Activated CD4-positive, alpha-beta T cell treated with anti-CD3 and anti-CD28 coated beads for 24 hours (primary cell): ENCODE measurements at places on chromosomes 4 and X.

DNA sequence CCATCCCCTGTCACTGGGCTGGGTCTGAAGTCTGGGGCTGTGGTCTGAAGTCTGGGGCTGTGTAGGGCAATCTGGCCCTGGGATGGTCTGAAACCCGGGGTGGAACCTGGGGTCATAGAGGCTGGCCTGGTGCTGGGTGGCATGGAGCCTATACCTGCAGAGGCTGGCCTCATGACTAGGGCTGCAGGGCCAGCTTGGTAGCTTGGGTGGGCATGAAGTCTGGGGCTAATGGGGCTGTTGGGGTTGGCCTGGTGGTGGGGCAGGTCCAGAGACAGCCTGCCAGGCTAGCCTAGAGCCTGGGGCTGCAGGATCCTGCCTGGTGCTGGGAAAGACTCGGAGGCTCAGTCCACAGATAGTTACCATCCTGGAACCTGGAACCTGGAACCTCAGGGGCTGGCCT, 37.0 kb downstream of the GALNT7 start:
- DNase-seq = no peak

GRCh38 chr4:44720371-44720770, 6.0 kb downstream of the GNPDA2 start:
- DNase-seq = no peak

GRCh38 chr4:77093401-77093800, 17.6 kb upstream of the CCNI start:
- DNase-seq = no peak

- DNase-seq = no peak
These were observed 651 bp downstream of the TSPAN6 start for GRCh38 chrX:100635989-100636320.

- DNase-seq = no peak
These were observed 150.9 kb downstream of the SLC10A7 start for GRCh38 chr4:146370841-146371240.

- no peak for DNase-seq
These were observed 78.3 kb downstream of the CRLF2 start for GRCh38 chrX:1134156-1134555.

DNA sequence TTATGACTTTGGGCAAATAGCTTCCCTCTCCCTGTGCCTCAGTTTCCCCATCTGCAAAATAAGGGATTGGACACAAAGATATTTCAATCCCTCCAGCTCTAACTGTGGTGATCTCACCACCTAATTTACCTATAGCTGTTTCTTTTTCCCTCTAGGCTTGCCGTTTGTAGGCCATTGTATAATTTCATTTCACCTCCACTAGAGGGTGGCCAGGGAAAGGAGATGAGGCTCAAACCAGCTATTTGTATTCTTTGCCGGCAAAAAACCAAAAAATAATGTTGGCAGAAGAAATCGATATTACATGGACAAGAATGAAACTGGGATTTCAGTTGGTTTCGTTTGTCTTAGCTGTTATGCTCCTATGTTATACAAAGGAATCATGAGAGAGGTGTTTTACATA, 36.1 kb upstream of the DOCK11 start:
- no peak for DNase-seq

GRCh38 chr4:72997409-72997808, 72.1 kb downstream of the COX18 start:
- no peak for DNase-seq

DNA sequence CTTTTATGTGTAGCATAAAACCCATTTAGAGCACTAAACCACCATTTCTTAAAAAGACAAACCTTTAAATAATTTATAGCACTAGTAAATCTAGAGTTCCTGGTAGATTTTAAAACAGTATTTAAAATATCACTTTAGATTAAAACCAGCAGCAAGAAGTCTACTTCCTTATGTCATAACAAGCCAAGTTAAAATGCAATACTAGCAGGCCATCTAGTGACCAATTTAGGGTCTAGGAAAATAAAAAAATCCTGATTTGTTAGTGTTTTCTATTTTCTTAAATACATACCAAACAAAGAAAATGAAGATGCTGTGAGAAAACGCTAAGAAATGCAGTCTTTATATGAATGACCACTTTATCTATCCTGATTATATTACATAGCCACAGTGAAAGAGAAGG, 53.9 kb downstream of the PAPSS1 start:
- no peak for DNase-seq

DNA sequence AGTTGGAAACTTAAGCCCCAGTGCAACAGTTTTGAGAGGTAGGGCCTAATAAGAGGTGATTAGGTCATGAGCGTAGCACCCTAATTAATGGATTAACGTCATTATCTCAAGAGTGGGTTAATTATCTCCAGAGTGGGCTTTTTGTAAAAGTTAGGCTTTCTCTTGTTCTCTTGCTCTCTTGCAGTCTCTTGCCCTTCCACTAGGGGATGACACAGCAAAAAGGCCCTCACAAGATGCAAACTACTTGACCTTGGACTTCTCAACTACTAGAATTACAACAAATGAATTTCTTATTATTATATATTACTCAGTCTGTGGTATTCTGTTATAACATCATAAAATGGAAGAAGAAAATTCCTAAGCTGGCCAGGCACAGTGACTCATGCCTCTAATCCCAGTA, 22.1 kb upstream of the NDST3 start:
- no peak for DNase-seq

DNA sequence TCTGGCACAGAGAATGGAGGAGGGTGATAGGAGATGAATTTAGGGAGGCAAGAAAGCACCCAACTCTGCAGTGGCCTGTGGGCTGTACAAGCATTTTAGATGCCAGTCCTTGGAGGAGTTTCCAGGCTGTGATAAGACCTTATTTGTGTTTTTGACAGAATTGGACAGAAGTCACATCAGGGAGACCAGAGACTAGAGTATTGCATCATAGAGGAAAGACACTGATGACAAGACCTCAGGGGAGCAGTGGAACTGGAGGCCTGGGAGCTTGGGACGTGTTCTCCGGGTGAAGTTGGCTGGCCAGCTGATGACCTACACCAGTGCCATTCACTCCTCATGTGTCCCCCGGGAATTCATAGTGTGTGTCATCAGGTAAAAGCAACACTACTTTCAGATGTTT, 284.0 kb upstream of the ZFP42 start:
- no peak for DNase-seq

DNA sequence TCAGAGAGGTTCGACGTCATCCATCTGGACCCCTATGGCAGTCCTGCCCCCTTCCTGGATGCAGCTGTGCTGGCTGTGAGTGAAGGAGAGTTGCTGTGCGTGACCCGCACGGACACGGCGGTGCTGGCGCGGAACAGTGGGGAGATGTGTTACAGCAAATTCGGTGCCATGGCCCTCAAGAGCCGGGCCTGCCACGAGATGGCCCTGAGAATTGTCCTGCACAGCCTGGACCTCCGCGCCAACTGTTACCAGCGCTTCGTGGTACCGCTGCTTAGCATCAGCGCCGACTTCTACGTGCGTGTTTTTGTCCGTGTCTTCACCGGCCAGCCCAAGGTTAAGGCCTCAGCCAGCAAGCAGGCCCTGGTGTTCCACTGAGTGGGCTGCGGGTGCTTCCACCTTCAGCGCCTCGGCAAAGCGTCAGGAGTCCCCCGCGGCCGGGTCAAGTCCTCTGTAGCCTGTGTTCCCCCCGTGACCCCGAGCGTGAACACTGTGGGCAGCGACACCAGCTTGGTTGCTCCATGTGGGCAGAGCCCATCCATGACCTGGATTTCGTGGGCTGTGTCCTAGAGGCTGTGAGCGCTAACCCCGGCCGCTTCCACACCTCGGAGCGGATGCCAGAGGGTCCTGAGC, 186.7 kb upstream of the SLITRK2 start:
- no peak for DNase-seq

DNA sequence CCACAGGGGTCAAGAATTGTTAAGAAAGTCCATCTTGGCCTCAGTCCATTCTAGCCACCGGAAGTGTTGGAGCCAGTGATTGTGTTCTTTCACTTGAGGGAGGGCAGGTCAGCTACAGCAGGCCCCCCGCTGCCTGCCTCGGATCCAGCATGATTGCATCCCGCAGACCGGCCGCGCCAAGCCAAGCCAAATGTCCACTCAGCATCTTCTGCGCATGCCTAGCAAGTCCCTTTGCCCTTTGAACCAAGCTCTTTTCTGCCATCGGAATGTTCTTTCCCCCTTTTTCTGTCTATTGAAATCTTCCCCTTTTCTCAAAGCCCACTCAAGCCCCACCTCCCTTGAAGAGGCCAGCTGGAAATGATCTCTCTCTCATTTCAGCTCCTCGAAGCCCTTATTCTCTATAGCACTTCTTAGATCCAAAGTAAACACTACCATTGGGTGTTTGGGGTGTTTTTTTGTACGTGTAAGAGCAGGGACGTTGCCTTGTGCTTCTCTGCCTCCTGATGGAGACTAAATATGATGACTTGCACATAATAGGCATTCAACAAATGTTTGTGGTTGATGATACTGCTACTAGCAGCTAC, 147.8 kb upstream of the BCOR start:
- no peak for DNase-seq

DNA sequence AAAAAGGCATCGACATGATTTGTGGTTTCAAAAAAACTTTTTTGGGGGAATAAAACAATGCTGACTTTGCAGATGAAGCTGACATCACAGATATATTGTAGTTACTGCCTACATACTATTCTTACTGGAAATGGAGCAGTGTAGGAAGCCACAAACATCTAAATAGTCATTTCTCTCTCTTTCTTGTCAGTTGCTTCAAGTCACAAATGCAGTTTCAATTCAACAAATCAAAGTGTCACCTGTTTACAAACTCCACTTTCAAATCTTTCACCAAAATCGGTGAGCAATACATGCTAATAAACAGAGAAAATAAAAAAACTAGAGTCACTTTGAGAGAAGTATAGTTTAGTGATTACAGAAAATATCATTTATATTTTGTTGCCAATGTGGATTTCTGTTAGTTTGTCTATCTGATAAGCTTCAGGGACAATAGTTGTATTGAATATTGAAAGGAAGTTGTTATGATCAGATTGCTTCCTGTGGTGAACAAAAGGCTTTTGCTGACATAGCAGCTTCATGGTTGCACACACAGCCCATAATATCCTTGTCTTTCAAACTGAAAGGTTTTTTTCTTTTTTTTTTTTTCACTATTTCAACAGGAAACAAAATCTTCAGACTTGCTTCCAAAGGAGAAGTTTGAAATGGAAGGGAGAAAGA, 49.7 kb upstream of the PTPN13 start:
- no peak for DNase-seq

- DNase-seq = no peak
These were observed 8.1 kb downstream of the TCEAL3 start for GRCh38 chrX:103615781-103616371.

DNA sequence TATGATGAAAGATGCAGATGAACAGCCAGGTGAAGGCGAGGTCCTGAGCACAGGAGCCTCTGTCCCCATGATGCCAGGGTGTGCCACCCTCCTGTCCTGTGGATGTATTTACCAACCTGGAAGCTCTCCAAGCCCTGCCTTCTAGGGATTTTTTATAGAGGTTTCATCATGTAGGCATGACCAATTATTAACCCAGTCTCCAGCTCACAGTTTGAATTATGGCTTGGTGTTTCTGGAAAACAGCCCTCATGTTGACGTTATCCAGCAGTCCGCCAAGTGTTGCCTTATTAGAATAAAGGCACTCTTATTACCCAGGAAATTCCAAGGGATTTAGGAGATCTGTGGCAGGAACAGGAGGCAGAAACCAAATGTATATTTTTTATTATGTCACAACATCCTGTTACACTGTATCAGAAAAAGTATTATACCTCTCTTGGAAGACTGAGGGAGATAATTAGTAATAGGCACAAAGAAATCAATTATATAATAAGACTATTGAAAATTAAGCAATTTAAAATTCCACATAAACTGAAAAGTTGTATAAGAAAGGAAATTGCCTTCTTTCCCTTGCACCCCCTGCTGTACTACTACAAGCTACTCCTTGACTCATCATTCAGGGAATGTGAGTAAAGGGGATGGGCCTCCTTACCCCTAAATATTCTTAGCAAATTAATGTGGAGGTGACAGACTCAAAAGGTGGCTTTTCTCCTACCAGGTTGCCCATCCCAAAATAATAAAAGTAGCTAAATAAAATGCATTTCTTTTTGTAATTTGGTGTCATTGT, 129.6 kb downstream of the ZNF330 start:
- DNase-seq = no peak

DNA sequence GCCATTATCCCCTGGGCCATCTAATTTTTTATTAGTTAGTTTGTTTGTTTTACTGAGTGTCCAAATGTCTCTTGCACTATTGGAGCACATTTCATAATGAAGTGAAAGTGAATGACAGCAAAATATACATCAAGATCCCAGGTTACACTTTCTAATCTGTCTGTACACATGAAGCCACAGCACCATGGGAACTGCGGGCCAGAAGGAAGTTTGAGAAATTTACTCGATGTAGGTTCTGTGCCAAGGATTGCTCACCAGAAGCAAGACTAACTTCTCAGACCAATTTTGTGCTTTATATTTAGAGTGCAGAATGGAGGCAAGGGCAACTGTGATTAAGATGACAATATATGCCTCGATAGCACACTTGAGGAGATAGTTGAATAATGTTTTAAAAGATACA, 258.0 kb downstream of the COL25A1 start:
- no peak for DNase-seq

DNA sequence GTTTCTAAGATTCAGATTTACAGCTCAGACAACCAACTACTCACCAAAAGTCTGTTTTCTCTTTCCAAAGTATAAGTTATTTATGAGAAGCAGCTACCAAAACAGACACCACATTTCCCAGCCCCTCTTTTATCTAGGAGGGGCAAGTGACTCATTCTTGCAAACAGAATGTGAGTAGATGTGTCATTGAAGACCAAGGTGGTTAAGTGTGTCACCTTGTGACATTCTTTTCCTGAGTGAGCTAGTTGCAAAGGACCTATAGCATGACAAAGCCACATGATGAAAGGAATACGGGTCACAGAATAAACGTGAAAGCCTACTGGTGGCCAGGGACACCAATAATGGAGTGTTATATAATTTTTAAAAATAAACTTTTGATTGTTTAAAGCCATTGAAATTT, 50.0 kb downstream of the SLC7A11 start:
- no peak for DNase-seq

DNA sequence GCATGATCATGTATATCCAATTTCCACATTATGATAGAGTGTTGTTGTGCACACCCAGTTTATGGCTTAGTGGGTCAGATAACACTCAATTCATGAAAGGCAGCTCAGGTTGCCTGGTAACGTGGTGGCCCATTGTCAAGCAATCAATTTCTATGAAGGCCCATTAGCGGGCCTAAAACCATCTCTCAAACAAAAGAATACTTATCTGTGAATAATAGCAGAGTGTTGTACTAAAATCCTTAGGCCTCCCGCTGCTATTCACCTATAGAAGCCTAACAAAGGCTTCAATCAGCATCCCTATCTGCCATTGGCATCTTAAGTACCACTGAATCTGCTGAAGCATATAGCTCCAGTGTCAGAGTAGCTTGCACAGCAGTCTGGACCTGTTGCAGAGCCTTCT, 849.6 kb upstream of the POU3F4 start:
- DNase-seq = no peak

GRCh38 chr4:113919611-113920010, 59.8 kb downstream of the ARSJ start:
- DNase-seq = no peak

GRCh38 chrX:74925225-74926088, at the start of gene NEXMIF:
TSS of gene NEXMIF (minus strand) at chrX:74925452.
- no peak for DNase-seq

GRCh38 chr4:152224223-152224622, 311.7 kb downstream of the FBXW7 start:
- DNase-seq = no peak

GRCh38 chr4:172791841-172792240, 376.8 kb upstream of the GALNT7 start:
- DNase-seq = no peak
